Hepatic stellate cell (primary cell): ENCODE measurements at places on chromosomes 1 and 21.

- DNase-seq, result no peak
Observed at GRCh38 chr1:240122639-240123613, 31.2 kb downstream of the FMN2 start.

DNA sequence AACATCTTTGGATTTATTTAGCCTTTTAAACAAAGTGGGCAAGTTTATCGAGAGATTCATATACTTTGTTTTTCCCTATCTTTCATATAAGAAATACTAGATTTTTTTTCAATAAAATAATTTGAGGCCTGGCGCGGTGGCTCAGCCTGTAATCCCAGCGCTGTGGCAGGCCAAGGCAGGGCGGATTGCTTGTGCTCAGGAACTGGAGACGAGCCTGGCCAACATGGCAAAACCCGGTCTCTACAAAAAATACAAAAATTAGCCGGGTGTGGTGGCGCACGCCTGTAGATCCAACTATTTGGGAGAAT lies 1.6 kb upstream of the CDC14A start:
- no peak for DNase-seq

DNA sequence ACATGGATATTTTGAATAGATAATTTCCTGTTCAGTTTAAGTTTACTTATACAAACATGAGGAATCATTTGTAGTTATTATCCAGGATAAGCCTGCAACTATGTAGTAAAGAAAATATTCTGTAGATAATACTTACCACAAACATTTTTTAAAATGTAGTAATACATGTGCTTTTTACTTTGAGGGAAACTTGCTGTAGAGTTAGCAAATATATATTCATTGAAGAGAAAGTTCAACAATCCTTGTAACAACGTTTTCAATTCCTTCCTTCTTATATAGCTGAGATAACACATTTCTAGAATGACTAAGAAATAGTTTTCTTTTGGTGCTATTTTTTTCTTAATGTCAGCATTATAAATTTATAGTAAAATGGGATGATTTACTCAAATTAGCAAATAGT lies 664.6 kb upstream of the ADAMTS5 start:
- peak; percentile 26 for DNase-seq

- no peak for DNase-seq
Observed at GRCh38 chr1:205592443-205593003, 39.3 kb downstream of the ELK4 start.

DNA sequence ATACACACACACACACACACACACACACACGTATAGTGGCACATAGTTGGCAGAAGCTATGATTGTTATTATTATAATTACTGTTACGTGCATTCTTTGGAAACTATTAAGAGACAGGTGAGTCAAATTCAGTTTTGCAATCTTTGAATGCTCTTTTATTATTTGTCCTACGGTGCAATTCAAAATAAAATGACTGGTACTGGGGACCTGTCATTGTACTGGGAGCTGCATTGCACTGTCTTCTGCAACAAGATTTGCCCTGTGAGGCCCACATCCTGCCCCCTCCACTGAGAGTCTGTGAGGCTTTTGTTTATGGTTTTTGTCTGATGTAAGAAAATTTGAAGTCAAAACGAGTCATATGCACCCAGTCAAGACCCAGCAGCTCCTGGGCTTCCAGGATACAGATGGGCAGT lies 1.9 kb downstream of the LY9 start:
- no peak for DNase-seq

DNA sequence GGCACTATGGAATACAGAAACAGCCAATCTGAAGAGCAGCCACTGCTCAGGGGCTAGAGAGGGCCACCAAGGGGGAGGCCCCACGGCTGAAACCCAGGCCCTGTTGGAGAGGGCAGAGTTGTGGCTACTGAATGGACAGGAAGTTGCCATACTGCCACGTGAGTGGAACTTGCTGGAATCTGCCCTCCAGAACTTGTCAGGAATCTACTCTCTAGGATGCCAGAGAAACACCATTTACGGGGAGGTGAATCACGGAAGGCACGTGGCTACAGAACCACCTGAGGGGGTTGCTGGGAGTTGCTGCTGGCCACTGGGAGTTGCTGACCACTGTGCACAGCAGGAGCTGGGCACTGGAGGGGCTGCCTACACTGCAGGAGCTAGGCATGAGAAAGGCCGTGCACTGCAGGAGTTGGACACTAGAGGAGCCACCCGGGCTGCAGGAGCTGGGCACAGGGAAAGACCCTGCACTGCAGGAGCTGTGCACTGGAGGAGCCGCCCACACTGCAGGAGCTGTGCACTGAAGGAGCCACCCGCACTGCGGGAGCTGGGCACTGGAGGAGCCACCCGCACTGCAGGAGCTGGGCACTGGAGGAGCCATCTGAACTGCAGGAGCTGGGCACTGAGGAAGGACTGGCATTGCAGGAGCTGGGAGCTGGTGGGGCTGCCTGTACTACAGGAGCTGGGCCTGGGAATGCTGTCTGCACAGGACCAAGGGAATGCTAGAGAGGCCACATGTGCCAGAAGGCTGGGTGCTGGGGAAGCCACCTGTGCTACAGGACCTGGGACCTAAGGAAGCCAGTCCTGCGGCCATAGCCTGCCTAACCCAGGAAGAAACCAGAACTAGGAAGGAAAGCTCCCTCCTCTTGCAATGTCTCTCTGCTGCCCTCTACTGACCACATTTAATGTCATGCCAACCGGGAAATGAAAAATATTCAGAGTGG lies 343.4 kb downstream of the MATN1 start:
- DNase-seq, result peak; percentile 91

GRCh38 chr1:170494369-170494768 lies 37.6 kb upstream of the GORAB start:
- no peak for DNase-seq

GRCh38 chr1:169426174-169426705 lies 1.0 kb downstream of the CCDC181 start:
- no peak for DNase-seq

- peak; percentile 96 for DNase-seq
Observed at GRCh38 chr1:112707221-112708001, 484 bp upstream of the RHOC start.

DNA sequence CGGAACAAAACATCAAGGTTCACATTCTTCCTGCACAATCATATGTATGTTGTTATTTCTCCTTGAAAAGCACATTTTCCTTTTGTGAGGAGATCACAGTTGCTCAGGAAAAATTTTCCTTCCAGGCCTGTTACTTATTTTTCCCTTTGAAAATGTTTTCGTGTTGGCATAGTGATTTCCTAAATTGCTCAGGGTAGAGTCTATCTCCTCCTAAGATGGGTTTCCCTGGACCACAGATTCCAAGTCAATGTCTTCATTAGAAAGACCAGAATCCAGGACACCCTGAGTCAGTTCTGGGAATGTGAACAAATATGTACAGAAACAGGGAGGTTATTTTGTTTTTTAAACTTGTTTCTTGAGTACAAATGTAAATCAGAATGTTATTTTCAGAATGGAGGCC lies 94.3 kb upstream of the C1orf105 start:
- no peak for DNase-seq

- no peak for DNase-seq
Observed at GRCh38 chr1:187018291-187018690, 189.5 kb downstream of the PLA2G4A start.

DNA sequence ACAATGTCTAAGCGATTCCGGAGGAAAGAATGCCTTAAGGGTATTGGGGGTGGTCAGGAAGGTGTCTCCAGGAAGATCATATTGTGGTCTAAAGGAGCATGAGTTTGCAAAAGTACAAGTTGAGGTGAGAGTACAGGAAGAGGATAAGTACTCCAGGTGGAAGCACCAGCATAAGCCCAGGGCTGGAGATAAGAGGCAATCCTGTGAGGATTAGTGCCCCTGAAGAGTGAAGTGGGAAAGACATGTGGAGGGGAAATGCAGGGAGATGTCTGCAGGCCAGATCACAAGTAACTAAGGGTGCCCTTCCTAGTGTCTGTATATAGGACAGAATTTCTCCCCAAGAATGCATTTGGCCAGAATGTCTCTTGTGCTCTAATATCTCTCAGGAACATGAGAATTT lies 188.3 kb upstream of the DPT start:
- DNase-seq, result no peak

DNA sequence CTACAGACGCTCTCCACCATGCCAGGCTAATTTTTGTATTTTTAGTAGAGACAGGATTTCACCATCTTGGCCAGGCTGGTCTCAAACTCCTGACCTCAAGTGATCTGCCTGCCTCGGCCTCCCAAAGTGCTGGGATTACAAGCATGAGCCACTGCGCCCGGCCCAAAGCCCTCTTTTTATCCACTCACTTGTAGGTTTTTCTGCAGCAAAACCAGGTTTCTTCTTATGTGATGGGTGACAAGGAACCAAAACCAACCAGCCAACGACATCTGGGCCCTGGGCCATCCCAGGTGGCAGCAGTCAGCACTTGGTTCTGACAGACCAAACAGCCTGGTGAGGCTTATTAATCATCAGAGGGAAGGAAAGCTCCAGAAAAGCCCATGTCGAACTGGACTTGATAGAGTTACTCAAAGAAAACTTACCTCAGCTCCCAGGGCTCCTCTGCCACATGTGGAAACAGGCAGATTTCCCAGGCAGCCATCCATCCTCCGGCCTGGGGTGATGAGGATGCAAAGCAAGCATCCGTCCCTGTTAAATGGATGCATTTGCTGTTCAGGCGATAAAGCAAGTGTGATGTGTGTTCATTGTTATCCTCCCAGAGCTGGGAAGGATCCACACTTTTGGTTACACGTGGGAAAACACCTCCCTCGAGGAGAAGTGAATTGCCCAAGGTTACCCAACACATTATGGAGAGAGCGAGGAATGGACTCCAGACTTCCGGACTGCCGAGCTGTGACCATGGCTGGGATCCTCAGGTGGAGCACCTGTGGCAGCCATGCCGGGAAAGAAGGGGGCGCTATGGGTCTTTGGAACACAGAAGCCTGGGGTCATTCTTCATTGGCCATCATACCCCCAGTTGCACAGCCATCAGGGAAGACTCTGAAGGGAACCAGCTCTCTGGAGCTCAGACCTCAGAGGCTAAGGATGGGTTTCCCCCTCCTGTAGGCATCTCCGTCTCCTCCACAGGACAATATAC lies 118.8 kb downstream of the HUNK start:
- no peak for DNase-seq

GRCh38 chr1:174007851-174008250 lies 14.3 kb downstream of the RC3H1 start:
- DNase-seq, result peak; percentile 45

- no peak for DNase-seq
Observed at GRCh38 chr1:38817267-38818174, 42.1 kb downstream of the RRAGC start.

DNA sequence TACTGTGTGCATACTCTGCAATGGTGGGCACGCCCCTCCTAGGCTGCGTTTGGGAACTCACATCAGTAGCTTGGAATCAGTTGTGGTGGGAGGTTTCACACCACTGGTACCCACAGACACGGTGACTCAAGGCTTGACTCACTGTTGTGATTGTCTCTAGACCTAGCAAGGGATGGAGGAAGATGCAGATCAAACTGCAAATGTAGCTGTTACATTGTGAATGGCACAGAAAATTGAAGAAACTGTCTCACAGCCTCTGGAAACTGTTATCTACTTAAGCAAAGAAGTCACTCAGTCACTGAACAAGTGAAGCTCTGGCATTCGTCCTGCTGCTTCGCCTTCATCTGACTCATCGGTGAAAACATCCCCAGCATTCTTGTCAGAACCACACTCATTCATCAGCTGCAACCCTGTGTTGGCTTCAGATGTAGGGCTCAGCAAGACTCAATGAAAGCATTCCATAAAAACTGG lies 59.5 kb downstream of the POFUT2 start:
- DNase-seq, result peak; percentile 89

DNA sequence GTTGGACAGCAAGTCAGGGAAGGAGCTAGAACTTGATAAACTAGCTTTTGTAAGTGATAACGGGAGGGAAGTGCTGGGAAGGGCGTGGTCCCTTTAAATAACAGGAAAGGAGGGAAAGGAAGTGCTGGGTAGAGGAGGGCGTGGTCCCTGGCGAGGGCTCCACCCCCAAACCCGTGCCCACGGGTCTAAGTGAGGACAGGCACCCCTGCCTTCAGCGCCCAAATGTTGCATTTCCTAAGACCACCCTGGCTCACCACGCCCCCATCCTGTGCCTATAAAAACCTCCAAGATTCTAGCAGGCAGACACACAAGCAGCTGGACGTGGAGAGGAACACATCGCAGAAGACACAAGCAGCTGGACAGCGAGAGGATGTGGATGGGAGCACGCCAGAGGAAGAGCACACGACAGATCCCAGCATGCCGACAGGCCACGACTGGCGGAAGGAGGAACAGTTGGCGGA lies 58.5 kb downstream of the PALMD start:
- no peak for DNase-seq
